Lower leg skin (tissue), 4 donors: ENCODE measurements at places on chromosomes 5 and 9.

- no peak for DNase-seq
Measured at GRCh38 chr9:123370526-123371227, 14.7 kb downstream of the CRB2 start.

DNA sequence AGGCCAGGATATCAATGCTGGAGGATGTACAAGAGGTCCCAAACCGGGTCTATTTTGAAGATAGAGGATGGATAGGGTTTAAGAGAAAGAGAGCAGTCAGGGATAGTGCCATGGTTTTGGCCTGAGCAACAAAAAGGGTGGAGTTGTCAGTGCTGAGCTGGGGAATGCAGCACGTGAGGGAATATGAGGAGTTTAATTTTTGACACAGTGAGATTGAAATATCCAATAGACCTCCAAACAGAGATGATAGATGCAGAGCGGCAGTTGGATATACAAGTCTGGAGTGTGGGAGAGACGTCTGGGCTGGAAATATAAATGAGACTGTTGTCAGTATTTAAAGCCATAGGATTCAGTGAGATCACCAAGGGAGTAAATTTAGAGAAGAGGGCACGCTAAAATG is 136.7 kb upstream of the EFNA5 start:
- no peak for DNase-seq

- DNase-seq = no peak
Measured at GRCh38 chr5:82290908-82291307, 12.8 kb upstream of the RPS23 start.

GRCh38 chr5:167057665-167058064 is 1233.8 kb upstream of the WWC1 start:
- no peak for DNase-seq

GRCh38 chr9:89419978-89420394 is 77.9 kb downstream of the SEMA4D start:
- DNase-seq = no peak

GRCh38 chr9:135506327-135507103 is 6.0 kb downstream of the MRPS2 start:
- DNase-seq = no peak

DNA sequence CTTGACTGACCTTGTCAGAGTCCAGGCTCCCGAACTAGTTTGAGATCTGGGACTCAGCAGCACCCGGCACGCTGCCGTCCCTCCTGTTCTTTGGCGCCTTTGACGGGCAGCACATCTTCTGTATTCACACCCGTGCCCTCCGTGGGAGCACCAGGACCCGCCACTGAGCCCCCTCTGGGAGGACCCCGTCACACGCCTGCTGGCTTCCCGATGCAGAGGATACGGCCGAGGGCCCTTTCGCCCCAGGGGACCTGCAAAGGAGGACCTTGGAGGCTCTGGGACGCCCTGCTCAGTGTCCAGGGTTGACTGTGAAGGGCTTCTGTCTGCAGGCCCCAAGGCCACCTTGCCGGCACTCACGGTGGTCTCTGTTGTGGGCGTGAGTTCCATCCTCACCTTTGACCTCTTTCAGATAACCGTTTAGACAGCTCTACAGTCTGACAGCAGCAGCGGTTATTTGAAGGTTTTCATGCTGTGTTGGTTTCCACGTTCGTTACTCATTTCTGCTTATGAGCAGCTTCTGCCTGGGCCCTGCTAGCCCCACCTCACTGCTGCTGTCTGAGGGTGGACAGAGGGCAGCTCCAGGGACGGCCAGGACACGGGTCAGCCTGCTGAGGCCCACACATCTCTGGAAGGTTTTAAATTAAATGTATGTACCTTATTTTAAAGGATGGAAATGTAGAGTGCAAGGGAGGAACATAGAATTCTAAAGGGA is 12.6 kb upstream of the EXOC3 start:
- no peak for DNase-seq

GRCh38 chr5:117633093-117633492 is 1058.5 kb upstream of the SEMA6A start:
- no peak for DNase-seq

DNA sequence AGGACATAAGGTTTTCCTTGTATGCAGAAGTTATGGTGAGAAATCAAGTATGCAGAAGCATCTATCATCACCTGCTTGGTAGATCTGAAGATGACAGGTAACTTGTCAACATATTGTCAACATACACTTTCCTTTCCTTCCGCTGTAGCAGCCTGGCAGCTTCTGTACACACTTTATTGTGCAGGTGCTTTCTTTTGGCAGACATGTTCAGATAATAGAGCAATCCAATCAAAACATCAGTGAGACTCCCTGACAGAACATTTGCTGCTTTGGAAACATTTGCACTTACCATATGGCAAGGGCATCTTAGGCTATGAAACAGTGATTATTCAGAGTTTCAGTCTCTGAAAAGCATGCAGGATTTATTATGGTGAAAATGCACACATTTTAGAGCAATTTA is 161.1 kb upstream of the CDH12 start:
- no peak for DNase-seq

- no peak for DNase-seq
Measured at GRCh38 chr5:180315762-180316212, 23.9 kb upstream of the MAPK9 start.

DNA sequence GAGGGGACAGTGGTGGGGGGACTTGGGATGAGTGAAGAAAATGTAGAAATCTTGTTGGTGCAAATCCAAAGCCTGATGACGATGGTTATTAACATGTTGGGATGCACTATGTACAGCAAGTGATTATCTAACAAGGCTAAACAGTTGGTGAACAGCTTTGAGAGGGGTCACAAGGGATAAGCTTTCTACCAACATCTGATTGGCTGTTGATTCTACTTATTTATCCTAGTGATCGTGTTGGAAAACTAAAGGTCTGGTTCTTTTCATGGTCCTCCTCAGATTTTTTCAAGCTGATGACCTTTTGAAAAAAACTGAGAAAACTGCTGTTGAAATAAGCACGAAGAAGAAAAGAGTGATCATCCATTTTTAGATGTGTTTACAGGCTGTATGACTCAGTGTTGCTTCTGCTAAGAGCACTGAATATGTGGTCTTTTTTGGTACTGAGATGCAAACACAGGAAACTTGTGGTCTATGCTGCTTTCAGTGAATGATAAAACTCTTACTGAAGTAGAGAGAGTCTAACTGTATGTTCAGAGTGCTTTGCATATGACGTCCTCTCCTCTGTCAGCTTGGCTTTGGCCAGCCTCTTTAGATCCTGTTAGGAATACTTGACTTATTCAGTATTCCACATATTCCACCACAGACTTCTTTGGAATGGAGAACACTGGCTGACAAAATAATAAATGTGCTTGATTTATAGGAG is 174.8 kb downstream of the SLF1 start:
- no peak for DNase-seq

GRCh38 chr9:77883133-77883532 is 148.5 kb downstream of the GNAQ start:
- DNase-seq = no peak

DNA sequence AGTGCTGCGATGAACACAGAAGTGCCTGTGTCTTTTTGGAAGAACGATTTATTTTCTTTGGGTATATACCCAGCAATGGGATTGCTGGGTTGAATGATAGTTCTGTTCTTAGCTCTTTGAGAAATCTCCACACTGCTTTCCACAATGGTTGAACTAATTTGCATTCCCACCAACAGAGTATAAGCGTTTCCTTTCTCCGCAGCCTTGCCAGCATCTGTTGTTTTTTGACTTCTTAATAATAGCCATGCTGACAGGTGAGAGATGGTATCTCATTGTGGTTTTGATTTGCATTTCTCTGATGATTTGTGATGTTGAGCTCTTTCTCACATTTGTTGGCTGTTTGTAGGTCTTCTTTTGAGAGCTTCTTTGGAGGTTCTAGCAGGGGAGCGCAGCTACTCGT is 134.6 kb downstream of the TENT4A start:
- no peak for DNase-seq

GRCh38 chr9:6545017-6545691 is 100.4 kb downstream of the GLDC start:
- DNase-seq = no peak
